ENCODE measurements at places on chromosomes 2 and 18.

- no peak for DNase-seq
Measured at GRCh38 chr18:64294967-64295366, 146.1 kb upstream of the LINC00305 start.

- DNase-seq, result no peak
Measured at GRCh38 chr2:109295781-109296117, 166.7 kb downstream of the SH3RF3 start.

DNA sequence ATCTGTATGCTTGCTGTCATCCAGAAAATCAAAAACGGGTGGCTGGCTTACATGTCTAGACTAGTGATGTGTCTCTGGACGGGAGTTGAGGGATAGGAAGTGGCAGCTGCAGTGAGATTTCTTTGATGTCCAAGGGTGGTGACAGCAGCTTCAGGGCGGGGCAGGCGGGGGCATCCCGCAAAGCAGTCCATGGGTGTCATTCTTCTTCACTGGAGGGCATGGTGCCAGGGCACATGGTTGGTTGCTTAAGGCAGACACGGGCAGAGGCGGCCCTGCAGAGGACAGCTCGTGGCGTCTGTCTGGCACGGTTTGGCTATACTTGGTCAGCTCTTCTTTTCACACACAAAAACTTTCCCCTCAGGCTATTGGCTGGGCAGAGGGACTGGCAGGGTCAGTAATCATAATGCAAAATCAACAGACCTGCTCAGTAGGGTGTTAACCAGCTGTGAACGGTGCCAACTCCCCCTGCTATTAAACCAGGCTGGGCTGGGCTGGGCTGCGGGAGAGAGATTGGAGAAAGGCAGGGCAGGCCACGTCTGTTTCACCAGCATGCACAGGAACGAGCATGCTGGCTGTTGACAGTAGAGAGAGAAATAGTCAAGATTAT, 63.7 kb downstream of the COL4A3 start:
- DNase-seq, result no peak

DNA sequence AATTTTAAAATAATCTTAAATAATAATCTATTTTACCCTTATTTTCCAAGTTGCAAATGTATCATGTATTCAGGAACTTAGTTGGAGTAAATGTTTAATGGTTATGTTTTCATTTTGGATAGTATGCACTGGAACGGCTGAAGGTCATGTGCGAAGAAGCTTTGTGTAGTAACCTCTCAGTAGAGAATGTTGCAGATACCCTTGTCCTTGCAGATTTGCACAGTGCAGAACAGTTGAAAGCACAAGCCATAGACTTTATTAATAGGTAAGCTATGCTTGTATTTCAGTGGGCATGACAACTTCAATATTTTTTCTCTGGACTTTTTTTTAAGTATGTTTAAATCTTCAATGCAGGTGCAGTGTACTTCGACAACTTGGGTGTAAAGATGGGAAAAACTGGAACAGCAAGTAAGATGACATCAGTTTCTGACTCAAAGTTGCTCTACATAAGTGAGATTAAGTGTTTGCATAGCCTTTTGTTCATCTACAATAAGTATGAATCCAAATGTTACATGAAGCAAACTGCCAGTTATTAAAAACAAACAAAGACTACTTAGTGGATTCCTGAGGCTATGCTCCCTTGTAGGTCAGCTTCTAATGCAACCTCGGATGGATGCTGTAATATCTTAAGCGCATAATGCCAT, 63.1 kb downstream of the SPOPL start:
- no peak for DNase-seq

- no peak for DNase-seq
Measured at GRCh38 chr2:60488291-60488690, 65.2 kb downstream of the BCL11A start.

DNA sequence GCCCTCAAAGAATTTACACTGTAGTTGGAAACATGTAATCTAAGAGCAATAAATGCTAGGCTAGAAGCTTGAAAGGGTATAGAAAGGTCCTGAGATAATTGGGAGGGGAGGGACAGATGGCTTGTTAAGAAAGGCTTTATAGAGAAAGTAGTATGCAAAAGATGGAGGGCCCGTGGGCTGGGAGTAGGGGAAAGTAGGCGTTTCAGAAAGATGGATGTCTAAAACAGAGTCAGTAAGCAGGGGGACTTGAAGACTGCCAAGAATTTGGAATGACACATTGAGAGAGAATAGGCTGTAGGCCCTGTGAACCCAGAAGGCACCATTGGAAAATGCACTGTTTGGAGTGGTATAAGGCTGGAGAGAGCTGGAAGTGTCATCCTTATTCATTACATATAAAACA, 822 bp downstream of the PSMG2 start:
- DNase-seq, result no peak

DNA sequence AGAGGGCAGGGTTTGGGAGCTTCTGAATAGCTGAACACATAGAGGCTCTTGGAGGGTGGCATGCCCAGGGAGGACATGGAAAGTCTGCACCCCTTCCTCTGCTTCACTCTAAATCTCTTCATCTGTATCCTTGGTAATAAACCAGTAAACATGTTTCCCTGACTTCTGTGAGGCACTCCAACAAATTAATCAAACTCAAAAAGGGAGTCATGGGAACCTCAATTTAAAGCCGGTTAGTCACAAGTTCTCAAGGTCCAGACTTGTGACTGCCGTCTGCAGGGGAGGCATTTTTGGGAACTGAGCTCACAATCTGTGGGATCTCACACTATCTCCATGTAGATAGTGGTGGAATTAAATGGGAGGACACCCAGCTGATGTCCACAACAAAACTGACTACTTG, 33.1 kb upstream of the STON1 start:
- no peak for DNase-seq

DNA sequence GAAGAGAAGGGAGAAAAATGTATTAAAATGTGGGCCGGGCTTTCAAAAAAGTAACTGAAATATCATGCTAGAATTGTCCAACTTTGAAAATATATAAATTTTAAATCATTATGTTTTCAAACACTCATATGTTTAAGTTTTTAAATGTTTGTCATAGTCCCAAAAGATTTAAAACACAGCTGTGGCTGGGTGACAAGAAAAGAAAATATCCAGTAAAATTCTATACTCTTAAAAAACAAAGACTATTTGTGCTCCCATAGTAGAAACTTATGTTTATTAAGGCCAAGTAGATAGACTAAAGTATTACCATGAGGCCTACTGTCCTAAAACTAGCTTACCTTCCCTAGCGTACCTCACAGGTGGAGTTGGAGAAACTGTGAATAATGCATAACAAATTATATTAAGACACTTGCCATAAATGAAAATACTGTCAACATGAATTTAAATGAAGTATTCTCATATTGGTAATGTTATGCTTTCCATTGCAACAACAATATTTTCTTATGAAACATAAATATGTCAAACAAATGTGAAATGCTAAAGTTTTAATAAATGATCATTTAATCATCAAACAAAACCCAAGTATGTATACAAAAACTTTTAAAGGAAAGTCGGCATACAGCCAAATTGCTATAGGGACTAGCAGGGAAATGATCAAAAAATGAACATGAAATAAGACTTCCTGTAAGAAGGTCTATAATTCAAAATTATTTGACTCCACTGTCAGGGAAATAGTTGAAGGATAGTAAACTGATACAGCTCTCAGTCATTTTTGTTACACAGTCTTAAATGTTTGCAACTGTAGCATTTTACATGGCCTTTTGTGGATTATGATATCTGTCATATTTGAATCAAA, 13.4 kb downstream of the MEIS1 start:
- DNase-seq, result no peak

- DNase-seq, result no peak
Measured at GRCh38 chr2:3176071-3176868, 201.3 kb downstream of the EIPR1 start.

- DNase-seq, result no peak
Measured at GRCh38 chr2:205996161-205996560, 89.8 kb downstream of the INO80D start.

DNA sequence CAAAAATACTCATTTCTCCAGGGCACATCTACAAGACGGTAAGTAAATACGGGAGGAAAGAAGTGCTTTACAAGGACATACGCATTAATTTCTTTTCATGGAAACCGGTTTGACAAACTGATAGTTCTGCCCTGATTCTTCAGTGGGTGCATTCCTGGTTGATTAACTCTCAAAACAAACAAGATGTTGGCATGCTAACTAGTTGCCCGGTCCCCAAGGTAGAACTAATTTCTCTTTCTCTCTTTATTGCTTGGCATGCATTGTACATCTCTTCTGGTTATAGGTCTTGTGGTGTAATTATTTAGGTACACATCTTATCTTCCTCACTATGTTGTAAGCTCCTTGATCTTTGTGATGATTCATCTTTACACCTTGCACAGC, 46.9 kb upstream of the SPATS2L start:
- no peak for DNase-seq

- no peak for DNase-seq
Measured at GRCh38 chr2:33059471-33060156, 112.9 kb downstream of the LTBP1 start.

GRCh38 chr2:128370468-128371247, 52.0 kb upstream of the HS6ST1 start:
- no peak for DNase-seq

GRCh38 chr2:33365264-33365970, 111.0 kb upstream of the RASGRP3 start:
- DNase-seq, result no peak

- no peak for DNase-seq
Measured at GRCh38 chr2:27911458-27912210, 21.1 kb downstream of the BABAM2 start.

GRCh38 chr2:85134896-85135659, 1.9 kb downstream of the TCF7L1 start:
- DNase-seq, result no peak

GRCh38 chr2:143808166-143808565, 678.9 kb downstream of the ARHGAP15 start:
- DNase-seq, result no peak
